ENCODE measurements at places on chromosomes 4 and X.
A peak's percentile ranks its signal among the peaks of the same experiment; 100 is the strongest.

- H3K27me3 ChIP-seq, result no peaks in the 10 kb centered on the region
- no peaks in the 10 kb centered on the region for H3K36me3 ChIP-seq
- no peak for DNase-seq
- no peaks in the 10 kb centered on the region for H3K4me1 ChIP-seq
- H3K27ac ChIP-seq, result no peak overlapping the region
Measured at GRCh38 chr4:37481547-37482122, 204.5 kb downstream of the RELL1 start.

- DNase-seq, result peak; percentile 25
- no peaks in the 10 kb centered on the region for H3K4me1 ChIP-seq
- H3K4me3 ChIP-seq, result no peak overlapping the region
- H3K27ac ChIP-seq, result no peak overlapping the region
Measured at GRCh38 chr4:184310171-184310567, 92.5 kb upstream of the ENPP6 start.

GRCh38 chr4:158208963-158209640 is 1.2 kb upstream of the TMEM144 start:
- no peaks in the 10 kb centered on the region for H3K36me3 ChIP-seq
- no peak overlapping the region for H3K4me3 ChIP-seq
- no peak for DNase-seq
- no peaks in the 10 kb centered on the region for H3K27me3 ChIP-seq
- H3K4me1 ChIP-seq, result no peaks in the 10 kb centered on the region
- H3K27ac ChIP-seq, result no peak overlapping the region

- H3K27me3 ChIP-seq, result no peaks in the 10 kb centered on the region
- DNase-seq, result no peak
- H3K4me1 ChIP-seq, result no peaks in the 10 kb centered on the region
- H3K27ac ChIP-seq, result no peak overlapping the region
- no peak overlapping the region for H3K4me3 ChIP-seq
Measured at GRCh38 chrX:16828124-16828908, 41.8 kb downstream of the RBBP7 start.

GRCh38 chr4:169253904-169254303 is 16.9 kb downstream of the SH3RF1 start:
- no peak for DNase-seq
- H3K27ac ChIP-seq, result no peak overlapping the region
- peaks cover 8% of the 10 kb centered on the region for H3K4me1 ChIP-seq
- no peak overlapping the region for H3K4me3 ChIP-seq
- H3K27me3 ChIP-seq, result no peaks in the 10 kb centered on the region
- no peaks in the 10 kb centered on the region for H3K36me3 ChIP-seq

DNA sequence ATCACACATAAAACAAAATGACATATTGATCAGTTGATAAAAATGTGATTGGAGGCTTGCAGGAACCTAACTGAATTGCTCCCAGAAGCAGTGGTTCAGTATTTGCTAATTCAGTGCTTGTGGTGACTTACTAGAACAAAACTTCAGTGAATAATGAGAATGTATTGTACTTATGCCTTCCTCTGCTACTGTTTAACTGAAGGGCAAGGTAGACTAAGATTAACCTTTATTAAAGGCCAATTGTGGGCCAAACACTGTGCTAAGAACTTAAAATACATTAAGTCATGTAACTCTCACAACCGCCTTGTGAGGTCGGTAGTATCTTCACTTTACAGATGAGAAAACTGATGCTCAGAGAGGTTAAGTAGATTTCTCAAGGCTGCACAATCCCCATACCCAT is 14.9 kb downstream of the IGFBP7 start:
- no peaks in the 10 kb centered on the region for H3K4me1 ChIP-seq
- no peak overlapping the region for H3K27ac ChIP-seq
- no peaks in the 10 kb centered on the region for H3K36me3 ChIP-seq
- H3K27me3 ChIP-seq, result no peaks in the 10 kb centered on the region
- DNase-seq, result no peak
- H3K4me3 ChIP-seq, result no peak overlapping the region

GRCh38 chr4:42150653-42151567 is 1.5 kb downstream of the BEND4 start:
- H3K4me3 ChIP-seq, result peak overlapping the region; percentile 71
- no peaks in the 10 kb centered on the region for H3K36me3 ChIP-seq
- peaks cover 6% of the 10 kb centered on the region for H3K27me3 ChIP-seq
- H3K27ac ChIP-seq, result no peak overlapping the region
- peaks cover 3% of the 10 kb centered on the region for H3K4me1 ChIP-seq
- no peak for DNase-seq

DNA sequence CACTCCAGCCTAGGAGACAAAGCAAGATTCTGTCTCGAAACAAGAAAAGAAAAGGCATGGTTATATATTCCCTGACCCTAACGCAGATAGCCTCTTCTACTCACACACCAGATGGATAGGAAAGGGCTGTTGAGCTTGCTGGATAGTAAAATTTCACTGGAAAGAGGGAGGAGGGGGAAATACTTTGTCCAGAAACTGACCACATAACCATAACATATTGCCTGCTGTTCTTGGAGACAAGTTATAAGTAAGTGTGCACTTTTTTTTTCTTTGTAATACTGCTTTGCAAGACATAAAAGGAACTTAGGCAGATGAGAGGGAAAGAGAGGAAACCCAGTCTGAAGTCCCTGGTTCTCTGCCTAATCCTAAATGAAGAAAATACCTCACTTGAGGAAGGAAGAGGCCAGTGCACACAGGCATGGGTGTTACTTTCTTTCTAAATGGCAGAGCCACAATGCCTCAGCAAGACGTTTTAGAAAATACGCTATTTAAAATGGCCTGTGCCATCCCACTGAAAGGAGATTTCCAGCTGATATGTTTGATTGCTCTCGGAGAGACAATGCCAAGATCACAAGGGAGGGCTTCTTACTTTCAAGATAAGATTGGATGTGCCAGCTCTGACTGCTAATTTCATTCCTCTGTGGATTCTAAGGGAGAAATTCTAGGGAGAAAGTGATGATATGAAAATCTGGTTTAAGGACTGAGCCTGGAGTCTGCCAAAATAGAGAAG is 140.6 kb downstream of the DCTD start:
- H3K27me3 ChIP-seq, result no peaks in the 10 kb centered on the region
- H3K36me3 ChIP-seq, result peaks cover 10% of the 10 kb centered on the region
- no peak overlapping the region for H3K27ac ChIP-seq
- DNase-seq, result no peak
- H3K4me1 ChIP-seq, result 0 out of 2 replicates have a peak, but pooled peaks cover 2% of the 10 kb centered on the region

- no peak overlapping the region for H3K4me3 ChIP-seq
- no peaks in the 10 kb centered on the region for H3K4me1 ChIP-seq
- H3K27ac ChIP-seq, result no peak overlapping the region
Measured at GRCh38 chr4:27360131-27360530, 499.5 kb downstream of the STIM2 start.
